Cortex of kidney (tissue), 1 donor: ENCODE measurements at places on chromosomes 7 and 10.

- DNase-seq: no peak
Observed at GRCh38 chr10:120328647-120329046, 128.4 kb upstream of the PLPP4 start.

GRCh38 chr7:137421366-137421765 is 77.8 kb upstream of the PTN start:
- DNase-seq: no peak

GRCh38 chr10:122508021-122508420 is 46.7 kb downstream of the HTRA1 start:
- DNase-seq: no peak

DNA sequence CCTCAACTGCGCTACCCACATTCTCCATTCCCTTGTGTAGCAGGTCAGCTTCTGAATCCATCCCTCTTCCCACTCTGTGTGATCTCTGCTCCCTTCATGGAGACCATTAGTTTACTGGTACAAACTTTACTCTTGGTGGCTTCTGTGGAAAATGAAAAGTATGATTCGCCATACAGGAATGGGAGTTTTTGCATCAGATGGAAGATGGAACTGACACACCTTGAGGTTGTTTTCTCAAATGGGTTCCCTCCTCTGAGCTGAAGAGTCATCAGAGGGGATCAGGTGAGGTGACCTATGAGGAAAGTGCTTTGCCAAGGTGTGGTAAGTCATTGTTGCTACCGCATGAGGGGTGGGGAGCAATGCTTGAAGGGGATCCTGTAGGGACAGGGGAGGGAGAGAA is 266.8 kb downstream of the INHBA start:
- no peak for DNase-seq

GRCh38 chr10:18675086-18675801 is 16.0 kb downstream of the ARL5B start:
- no peak for DNase-seq

DNA sequence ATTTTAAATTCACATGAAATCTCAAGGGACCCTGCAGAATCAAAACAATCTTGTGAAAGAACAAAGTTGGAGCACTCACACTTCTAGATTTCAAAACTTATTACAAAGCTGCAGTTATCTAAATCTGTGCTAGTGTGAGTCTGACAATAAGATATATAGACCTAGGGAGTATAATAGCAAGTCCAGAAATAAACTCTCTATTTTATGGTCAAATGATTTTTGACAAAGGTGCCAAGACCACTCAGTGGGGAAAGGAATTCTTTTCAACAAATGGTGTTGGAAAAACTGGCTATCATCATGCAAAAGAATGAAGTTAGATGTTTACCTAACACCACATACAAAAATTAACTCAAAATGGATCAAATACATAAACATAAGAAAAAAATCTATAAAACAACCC is 68.2 kb downstream of the TFEC start:
- DNase-seq: no peak

GRCh38 chr7:115552766-115553165 is 477.8 kb downstream of the TFEC start:
- no peak for DNase-seq

DNA sequence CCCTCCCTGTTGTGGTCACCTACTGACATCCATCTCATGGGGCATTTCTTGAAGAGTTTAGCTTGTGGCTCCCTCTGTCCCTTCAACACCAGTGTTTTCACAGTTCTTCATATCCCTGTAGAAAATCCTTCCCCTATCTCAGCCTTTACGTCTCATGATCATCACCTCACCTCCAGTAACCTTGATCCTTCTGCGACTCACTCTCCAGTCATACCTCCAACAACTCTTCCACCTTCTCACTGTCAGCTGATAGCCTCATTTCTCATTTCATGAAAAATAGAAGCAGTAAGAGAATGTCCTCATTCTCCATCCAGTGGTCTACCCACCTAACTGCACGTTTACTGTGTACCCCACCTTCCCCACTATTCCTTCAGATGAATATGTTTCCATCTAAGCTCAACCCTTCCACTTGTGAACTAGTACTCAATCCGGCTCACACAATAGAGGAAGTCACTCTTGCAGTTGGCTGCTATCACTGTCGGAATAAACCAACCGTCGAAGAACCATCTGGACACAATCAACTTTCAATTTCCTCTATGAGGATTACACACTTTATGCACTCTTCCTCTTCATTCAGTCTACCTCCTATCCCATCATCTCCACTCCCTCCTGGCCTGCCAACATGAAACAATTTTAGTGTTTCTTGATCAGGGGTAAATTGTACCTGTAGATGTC is 256.0 kb downstream of the AHR start:
- no peak for DNase-seq

DNA sequence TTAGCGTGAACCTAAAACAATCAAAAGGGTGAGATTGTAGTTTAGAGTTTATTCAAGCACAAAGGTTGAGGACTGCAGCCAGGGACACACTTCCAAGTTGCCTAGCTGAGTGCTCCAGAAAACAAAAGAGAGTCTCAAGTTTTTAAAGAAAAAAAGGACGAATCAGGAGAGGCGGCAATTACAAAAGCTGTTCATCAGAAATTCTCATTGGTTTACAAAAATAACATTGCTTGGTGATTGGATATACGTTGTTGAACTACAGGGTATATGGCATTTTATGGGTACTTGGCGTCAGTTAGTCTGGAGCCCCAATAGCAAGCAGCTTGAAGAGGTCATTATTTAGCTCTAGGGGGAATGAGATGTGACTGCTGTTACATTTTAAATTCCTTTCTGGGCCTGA is 11.5 kb downstream of the ZNF438 start:
- no peak for DNase-seq
